Mesenchymal stem cell (in vitro differentiated cells and primary cell): ENCODE measurements at places on chromosomes 2 and 18.

DNA sequence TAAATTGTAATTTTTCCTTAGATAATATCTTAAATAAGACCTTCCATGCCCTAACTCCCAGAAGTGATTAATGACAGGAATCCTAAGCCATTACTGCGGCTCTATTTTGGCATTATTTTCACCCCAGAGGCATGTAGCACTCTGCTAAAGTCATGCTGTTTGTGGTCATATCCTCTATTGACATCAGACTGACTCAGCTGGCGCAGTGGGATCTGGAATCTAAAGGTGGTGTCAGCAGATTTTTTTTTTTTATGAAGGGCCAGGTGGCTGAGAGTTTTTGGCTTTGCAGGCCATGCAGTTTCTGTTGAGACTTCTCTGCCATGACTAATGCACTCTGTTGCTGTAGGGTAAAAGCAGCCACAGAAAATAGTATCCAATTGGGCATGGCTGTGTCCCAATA is 64.1 kb upstream of the ACVR1C start:
- DNase-seq: peak; percentile 77

DNA sequence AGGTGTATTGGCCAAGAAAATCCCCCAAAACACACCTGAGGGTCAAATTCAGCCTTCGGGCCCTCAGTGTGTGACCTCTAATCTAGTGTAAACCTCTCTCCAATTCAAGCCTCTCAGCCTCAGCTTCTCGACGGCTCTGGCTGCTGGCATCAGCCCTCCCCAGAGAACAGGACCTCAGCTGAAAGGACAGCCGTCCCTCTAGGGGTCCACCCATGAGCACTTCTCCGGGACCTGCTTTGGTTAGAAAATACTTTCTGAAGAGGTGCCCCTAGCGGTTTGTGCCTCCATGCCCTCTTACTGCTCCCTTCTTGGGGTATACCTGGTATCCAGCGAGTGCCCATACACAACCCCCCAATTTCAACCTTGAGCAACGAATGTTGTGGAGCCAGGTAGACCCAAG is 48.8 kb downstream of the INHBB start:
- no peak for DNase-seq

GRCh38 chr2:236369661-236370062 is 105.5 kb upstream of the ASB18 start:
- DNase-seq: no peak

- DNase-seq: no peak
Measured at GRCh38 chr18:76489081-76489480, 6.0 kb downstream of the ZNF516 start.

DNA sequence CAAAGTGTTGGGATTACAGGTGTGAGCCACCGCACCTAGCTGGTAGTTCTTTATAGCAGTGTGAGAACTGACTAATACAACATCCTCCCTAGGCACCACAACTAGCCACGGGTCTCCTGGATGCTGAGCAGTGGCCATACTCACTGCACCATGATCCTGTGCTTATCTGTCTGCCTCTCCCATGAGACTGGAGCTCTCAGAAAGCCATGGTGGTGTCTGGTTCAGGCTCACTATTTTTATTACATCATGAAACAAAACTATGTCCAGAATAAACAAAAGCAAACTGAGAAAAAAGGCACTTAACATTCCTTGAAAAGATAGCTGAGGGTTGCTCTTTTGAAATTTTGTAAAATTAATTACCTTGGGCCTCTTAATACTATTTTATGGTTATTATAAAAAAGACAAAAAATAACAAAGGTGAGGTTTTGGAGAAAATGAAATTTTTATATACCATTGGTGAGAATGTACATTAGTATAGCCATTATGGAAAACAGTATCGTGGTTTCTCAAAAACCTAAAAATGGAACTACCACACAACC is 90.7 kb upstream of the TFCP2L1 start:
- peak; percentile 59 for DNase-seq

DNA sequence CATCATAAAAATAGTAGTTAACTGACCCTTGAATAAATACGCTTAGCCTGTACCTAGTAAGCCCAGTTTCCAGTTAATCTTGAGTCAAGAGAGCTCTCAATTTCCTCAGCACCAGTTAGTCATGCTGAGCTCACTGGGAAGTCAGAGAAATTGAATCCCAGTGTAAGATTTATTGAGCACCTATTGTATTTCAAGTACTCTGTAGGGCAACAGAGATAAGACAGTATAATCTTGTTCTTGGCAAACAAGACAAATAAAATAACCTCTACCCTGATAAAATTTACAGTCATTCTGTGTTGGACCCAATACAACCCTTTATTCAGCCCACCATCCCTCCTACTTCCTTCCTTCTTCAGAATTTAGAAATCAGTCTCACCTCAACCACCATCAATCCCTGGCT is 71.9 kb upstream of the NRP2 start:
- no peak for DNase-seq

DNA sequence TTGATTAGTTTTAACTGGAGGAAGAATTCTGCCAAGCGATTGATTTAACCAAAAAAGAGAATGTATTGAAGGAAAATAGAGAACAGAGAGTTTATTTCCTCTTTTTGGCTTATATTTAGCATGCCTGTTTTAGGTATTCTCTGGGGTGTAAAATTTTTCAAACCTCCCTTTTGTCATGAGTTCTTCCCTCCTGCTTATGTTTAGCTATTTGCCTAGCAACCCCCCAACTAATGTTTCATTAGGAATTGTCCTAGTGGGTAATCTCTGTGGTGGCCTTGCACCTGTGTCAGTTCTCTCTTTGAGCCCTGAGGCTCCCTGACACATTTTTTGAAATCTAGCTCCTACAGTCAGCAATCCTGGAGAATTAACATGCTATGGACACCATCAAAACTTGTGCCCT is 12.5 kb upstream of the REG1B start:
- DNase-seq: no peak

DNA sequence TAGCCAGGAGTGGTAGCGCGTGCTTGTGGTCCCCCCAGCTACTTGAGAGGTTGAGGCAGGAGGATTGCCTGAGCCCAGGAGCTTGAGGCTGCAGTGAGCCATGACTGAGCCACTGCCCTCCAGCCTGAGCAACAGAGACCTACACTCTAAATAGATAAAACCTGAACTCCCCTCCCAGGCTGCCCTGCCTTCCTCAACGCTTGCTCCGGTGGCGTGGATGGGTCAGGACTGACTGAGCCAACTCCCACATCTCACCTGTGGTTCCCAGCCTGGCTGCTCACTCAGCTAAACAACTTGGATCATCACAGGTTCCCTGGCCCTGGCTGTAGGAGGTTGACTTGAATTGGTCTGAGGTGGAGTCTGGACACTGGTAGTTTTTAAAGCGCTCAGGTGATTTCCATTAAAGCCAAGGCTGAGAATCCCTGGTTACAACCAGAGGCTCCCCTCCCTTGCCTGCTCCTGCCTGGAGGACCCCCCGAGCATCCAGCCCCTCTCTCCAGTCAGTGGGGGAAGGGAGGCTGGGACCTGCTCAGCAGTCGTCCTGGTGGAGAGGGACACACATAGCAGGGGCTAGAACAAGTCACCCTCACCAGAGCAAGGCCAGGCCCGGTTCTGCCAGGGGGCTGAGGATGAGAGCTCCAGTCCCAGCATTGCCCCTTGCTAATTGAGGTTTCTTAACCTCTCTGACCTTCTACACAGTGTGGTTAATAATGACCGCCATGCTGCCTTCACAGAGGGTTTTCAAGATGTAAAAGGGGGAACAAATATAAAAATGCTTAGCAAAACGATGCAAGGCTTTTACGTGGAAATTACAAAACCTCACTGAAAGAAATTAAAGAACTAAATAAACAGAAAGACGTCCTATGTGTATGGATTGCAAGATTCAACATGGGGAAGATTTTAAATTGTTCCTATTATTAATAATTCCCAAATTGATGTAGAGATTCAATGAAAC is 46.9 kb upstream of the TAF1B start:
- DNase-seq: peak; percentile 7

GRCh38 chr18:45015788-45016128 is 335.1 kb downstream of the SETBP1 start:
- DNase-seq: no peak

GRCh38 chr2:67215214-67216055 is 181.7 kb upstream of the ETAA1 start:
- peak; percentile 81 for DNase-seq

DNA sequence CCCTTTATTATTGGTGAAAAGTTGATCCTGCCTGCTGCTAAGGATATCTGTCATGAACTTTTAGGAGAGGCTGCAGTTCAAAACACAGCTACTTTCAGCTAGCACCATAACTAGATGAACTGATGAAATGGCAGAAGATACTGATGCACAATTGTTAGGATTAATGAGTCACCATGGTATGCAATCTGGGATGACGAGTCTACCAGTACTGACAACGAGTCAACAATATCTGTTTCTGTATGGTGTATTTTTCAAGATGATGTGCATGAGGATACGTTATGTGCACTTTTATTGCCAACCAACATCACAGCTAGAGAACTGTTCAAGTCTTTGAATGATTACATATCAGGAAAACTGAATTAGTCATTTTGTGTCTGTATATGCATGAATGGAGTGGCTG is 68.7 kb downstream of the NETO1 start:
- peak; percentile 0 for DNase-seq

- DNase-seq: no peak
Measured at GRCh38 chr2:51290725-51291124, 258.8 kb upstream of the NRXN1 start.

DNA sequence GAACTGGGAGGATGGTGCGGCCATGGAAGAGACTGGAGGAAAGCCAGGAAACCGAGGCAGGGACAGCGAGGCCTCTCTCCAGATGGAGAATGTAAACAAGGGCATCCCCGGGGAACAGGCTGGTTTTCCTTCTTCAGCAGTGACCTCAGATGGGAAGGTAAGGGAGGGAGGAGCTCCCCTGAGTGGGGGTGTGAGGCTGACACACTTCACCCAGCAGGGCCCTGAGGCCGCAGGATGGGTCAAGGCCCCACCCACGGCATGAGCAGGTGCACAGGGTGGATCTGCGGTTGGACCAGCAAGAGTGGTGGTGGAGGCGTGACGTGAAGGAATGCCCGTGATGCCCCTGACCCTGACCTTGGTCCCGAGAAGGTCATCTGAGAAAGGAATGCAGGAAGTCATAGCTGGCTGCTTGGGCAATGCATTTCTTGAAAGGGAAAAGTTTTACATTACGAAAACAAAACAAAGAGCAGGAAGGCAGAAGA is 48.1 kb downstream of the ADCY3 start:
- peak; percentile 88 for DNase-seq

DNA sequence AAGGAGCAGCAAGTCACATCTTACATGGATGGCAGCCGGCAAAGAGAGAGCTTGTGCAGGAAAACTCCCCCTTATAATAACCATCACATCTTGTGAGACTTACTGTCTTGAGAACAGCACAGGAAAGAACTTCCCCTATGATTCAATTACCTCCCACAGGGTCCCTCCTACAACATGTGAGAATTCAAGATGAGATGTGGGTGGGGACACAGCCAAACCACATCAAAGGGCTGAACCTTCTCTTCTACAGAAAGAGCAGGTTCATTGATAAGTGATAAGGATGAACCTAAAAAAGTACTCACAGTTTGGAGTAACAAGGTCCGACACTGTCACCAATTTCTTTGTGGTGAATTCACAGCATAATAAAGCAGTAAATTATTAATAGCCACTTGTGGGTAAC is 422.2 kb upstream of the FSIP2 start:
- DNase-seq: no peak

- DNase-seq: no peak
Measured at GRCh38 chr2:76154981-76155380, 444.3 kb upstream of the GCFC2 start.

DNA sequence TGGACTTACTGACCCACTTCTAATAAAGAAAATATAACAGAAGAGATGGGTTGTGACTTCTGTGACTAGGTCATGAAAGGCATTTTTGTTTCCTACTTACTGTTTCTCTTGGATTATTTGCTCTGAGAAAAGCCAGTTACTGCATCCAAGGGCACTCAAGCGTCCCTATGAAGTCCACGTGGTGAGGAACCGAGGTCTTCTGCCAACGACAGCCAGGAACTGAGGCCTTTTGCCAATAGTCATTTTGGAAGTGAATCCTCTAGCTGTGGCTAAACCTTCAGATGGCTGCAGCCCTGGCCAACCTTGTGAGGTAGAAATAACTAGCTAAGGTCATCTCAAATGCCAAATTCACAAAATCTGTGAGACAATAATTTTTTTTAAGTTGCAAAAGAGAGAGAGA is 449.8 kb upstream of the RGPD4 start:
- DNase-seq: no peak

DNA sequence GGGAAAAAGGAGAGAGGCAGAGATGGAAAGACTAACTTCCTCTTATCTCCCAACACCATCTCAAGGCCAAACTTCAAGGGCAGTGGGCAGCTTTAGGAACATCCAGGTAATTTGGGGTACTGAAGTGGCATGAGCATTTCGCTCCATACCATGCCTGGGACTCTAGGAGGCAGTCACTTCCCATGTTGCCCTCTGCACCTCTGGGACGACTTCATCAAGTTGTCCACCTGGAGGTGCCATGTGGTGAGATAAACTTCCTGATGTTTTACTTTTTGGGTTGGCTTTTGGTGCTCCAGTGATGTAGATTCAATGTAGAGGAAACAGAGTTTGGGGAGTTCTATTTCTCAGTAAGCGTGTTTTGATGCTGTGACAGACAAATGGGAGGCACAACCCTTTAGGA is 56.3 kb upstream of the UPP2 start:
- no peak for DNase-seq

- DNase-seq: no peak
Measured at GRCh38 chr2:138767101-138767500, 13.1 kb downstream of the NXPH2 start.

DNA sequence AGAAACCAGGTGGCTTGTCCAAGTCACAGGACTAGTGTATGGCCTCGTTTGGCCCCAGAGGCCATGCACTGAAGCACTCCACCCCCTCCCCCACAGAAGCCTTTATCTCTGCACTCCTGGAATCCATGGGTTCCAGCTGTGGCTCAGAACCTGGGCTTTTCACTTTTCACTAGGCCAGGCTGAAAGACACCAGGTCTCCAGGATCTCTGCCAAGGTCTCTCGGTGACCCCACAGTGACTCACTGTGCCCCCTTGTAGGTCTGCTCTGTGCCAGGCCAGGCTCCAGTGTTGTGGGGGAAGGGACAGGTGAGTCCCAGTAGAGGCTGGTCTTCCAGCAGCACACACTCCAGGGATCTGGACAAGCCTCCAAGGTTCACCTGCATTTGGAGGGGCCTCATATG is 31.0 kb upstream of the GLI2 start:
- no peak for DNase-seq

GRCh38 chr2:45128580-45128997 is 119.3 kb upstream of the SIX2 start:
- DNase-seq: peak; percentile 82
